ENCODE measurements at places on chromosomes 2 and 18.
A peak's percentile ranks its signal among the peaks of the same experiment; 100 is the strongest.

DNA sequence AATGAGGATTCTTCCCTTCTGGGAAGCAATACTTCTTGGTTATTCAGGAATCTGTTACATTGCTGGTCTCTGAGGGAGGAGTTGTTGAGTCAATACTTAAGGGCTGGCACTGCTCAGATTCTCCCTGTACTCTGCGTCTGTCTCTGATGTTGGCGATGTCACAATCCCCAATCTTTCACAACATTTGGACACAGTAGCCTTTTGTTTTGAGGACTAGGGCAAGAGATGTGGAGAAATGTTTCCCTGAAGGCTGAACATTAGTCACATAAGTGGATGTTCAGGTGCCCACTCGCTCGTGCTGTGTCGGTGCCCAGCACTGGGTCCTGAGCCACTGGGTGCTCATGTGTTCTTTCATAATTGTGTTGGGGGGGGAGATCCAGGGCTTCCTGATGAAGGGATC is 55.0 kb downstream of the MAPK4 start:
- no peak for DNase-seq

DNA sequence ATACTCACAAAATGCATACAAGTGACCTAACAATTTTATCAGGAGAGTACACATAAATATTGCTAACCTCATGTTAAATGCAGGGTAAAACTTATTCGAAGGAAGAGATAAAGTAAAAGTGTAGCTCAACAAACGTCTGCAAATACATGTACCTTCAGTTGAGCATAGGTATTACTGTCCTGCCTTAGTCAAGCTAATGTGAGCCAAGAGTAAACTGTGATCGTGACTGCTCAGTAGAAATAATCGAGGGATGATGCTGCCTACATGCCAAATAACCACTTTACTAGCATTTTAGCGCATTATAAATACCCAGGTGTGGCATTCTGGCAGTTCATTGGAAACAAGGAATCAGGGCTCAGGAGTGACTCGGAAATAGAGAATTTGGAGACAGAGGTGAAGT is 779.5 kb downstream of the SOCS6 start:
- DNase-seq = no peak

DNA sequence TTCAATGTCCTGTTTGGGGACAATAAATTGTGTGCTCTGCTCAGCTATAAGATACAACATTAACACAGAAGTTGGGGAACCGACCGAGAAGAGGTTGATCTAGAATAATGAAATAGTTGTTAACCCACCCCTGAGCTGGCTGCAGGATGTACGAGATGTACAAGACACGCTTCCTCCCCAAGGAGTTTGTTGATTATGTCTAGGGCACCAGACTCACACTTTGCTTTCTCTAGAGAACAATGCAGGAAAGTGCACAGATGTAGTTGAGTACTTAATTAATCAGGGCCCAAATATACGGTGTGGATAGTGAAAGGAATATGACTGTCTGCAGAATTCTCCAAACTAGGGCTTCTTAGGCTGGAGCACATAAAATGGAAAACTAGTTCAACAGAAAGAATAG is 415.2 kb upstream of the TNP1 start:
- DNase-seq = no peak

GRCh38 chr2:218998414-218999002 is 5.3 kb upstream of the CRYBA2 start:
- DNase-seq = no peak

DNA sequence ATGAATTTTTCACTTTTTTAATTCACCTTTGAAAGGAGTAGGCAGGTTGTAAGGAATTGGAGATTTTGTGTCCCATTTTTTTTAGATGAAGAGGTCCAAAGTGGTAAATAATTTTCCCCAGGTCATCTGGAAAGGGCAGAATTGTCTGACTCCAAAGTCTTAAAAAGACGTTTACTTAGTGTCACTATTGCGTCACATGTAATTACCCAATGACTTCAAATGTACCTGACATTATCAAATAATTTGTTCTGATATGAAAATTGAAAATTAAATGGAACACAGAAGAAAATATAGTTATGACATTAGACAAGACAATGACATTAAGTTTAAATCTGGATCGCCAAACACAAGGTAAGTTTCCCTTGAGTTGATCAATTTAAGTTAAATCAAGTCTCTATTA is 24.2 kb upstream of the NBEAL1 start:
- no peak for DNase-seq

DNA sequence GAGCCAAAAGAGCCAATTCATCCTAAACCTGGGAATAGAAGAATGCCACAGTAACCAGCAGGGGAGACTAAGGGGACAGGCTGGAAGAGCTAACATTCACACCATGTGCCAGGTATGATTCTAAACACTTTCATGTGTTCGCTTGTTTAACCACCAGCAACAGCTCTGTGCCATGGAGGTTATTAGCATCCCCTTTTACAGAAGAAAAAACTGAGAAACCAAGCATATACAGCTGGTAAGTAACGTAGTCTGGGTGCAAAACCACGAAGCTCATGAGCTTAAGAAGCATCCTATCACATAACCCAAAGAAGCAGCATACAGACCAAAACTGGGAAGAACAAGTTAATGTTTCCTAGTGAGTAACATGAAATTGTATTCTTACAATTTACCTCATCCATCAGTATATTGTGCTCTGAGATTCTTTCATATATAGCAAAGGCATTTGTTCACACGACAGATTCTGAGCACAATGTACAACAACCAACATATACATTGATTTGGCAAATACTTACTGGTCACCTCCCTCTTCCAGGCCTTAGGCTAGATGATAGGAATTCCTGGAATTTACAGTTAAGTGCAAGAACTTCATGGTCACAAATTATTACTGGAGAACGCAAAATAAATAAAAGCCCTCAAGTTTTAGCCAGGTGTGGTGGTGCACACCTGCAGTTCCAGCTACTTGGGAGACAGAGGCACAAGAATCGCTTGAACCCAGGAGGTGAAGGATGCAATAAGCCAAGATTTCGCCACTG is 36.5 kb upstream of the HNRNPA3 start:
- no peak for DNase-seq

GRCh38 chr18:24276994-24277393 is 120.6 kb downstream of the OSBPL1A start:
- no peak for DNase-seq

GRCh38 chr2:134823832-134824231 is 14.6 kb upstream of the ACMSD start:
- DNase-seq = no peak

- peak; percentile 12 for DNase-seq
Observed at GRCh38 chr18:63119647-63120046, 199.9 kb downstream of the BCL2 start.

DNA sequence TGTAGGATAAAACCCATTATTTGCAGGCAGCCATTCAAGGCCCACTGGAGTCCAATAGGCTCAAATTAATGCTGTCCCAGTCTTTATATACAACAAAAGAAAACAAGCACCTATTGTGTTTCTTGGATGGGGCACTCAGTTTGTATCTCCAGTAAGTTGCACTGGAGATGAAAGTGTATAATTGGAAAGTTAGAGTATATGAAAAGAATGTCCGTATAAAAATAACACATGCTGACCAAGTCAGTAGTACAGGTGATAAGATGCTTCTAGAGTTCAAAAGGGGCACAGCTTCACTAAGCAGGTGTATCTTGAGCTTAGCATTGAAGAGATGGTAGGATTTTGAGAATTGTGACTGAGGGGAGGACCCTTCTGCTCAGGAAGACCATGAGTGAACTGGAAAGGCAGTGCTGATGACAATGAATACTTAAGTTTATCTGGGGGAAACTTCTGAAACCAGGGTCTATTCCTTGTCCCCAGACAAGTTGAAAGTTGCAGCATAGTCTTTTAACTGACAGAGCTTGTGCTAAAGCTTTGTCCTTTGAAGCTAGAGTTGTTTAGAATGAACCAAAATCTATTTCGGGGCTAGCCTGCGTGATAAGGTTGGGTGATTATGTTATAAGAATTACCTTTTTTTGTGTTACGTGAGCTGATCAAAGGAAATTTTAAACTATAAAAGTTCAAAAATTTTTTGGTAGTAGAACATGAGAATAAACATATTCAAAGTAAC is 15.2 kb downstream of the LCLAT1 start:
- DNase-seq = no peak

GRCh38 chr2:10375570-10376281 is 72.4 kb downstream of the ODC1 start:
- peak; percentile 22 for DNase-seq

- DNase-seq = no peak
Observed at GRCh38 chr2:134361648-134362047, 107.8 kb downstream of the MGAT5 start.

DNA sequence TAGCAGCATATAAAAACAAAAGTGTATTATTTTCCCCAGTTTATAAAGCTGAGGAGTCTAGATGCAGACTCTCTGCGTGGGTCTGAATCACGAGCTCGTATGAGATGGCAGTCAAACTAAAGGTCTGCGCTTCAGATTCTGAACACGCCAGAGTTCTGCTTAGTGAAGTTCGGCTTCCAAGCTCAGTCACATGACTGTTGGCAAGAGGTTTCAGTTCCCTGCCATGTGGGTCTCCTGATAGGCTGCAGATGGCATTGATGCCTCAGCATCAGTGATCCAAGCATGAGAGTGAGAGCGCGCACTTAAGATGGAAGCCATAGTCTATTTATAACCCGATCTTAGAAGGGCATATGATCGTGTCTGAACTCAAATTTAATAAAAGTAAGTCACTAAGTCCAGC is 242.8 kb upstream of the DOK6 start:
- no peak for DNase-seq

DNA sequence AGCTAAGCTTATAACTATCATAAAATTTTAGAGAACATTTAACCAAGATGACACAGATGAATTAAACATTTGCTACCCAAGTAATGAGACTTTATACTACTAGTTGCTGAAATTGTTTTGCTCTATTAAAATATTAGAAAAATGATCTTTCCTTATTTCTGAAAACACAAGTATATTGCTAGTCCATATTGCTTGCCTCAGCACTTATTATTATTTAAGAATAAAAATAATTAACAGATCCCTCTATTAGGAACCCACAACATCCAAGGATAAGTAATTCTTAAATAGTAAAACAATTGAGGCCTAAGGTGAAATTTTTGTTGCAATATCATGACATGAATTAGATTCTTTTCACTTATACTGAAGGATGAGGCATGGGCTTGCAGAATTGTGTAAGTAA is 65.2 kb downstream of the CCDC148 start:
- no peak for DNase-seq

DNA sequence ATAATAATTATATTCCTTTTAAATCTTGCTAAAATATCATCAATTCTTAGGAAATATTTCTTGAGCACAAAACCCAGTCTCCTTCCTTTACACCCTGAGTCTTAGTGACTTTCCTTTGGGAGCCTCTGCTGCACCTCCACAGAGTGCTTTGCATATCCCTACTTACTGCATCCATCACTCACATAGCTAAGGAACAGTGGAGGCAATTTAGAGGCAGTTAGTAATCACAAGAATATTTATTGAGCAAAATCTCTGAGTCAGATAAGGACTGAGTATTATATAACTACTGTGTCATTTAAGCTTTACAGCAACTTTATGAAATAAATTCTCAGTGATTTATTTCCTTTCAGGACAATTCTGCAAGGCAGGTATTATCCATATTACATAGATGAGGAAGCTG is 327.7 kb downstream of the TMX3 start:
- DNase-seq = no peak

DNA sequence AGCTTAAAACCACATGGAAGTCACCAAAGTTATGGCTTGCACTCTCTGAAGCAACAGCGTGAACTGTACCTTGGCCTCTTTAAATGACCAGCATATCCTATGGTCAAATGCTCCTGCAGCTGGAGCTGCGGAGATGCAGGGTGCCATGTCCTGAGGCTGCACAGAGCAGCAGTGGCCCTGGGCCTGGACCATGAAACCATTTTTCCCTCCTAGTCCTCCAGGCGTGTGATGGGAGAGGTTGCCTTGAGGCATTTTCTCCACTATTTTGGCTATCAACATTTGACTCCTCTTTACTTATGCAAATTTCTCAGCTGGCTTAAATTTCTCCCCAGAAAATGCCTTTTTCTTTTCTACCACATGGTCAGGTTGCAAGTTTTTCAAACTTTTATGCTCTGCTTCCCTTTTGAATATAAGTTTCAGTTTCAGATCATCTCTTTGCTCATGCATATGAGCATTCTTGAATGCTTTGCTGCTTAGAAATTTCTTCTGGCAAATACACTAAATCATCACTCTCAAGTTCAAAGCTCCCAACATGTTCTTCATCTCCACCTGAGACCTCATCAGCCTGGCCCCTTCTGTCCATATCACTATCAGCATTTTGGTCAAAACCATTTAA is 82.9 kb upstream of the TMEFF2 start:
- DNase-seq = no peak

GRCh38 chr2:238106339-238106697 is 6.2 kb downstream of the ESPNL start:
- no peak for DNase-seq

DNA sequence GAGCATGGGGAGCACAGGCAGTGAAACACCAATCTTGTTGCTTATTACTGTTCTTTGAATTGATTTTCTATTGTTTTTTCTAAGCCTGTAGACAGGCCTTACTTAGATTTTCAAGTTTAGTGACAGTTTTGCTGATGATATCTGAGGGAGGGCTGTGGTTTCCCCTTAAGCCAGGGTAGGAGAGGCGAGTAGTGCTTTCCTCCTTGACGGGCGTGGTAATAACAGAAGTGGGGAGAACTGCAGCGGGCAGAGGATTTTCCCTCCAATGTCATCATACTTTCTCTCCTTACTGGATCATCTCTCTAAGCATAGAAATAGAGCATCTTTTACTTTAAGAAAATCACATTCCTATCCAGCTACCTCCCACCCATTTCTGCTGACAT is 314.4 kb downstream of the ALK start:
- no peak for DNase-seq

- no peak for DNase-seq
Observed at GRCh38 chr2:133374781-133375180, 193.5 kb downstream of the NCKAP5 start.

GRCh38 chr2:162232671-162233070 is 10.6 kb downstream of the FAP start:
- no peak for DNase-seq

DNA sequence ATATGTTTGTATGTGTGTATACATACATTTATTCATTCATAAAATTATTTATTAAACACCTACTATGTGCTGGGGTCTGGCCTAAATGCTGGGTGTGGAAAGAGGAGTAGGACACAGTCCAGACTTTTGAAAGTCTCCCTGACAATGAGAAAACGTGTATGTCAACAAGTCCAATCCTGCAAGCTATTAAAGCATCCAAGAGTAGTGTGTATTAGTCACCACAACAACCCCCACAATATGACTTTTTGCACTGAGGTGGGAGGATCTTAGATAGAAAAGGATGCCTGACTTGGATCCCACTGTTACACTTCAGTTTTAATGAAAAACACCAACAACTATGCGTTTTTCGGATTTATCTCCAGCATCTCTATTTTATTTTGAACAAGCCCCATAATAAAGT is 446.4 kb downstream of the EPHA4 start:
- DNase-seq = no peak

GRCh38 chr2:30306522-30306921 is 75.2 kb downstream of the LBH start:
- DNase-seq = no peak

GRCh38 chr2:126507425-126507911 is 148.5 kb upstream of the GYPC start:
- DNase-seq = no peak

Measured in activated CD4-positive, alpha-beta T cell treated with anti-CD3 and anti-CD28 coated beads for 4 hours (primary cell).